ENCODE measurements at places on chromosomes 4 and X. TPM values are rescaled to one million over a fixed set of nuclear protein-coding genes. Genes with fewer than 3 reads are reported as not detected.

Gene RENBP
- total RNA-seq = 6.5 TPM

Gene DMP1
- not detected for total RNA-seq

Gene ATP8A1
- 2.1 TPM for total RNA-seq

Gene CENPI
- total RNA-seq = 4.4 TPM

Gene FREM3
- not detected for total RNA-seq

Gene HPRT1
- 9.4 TPM for total RNA-seq

Gene CDKL2
- 0.88 TPM for total RNA-seq

Gene SYTL5
- under 0.01 TPM for total RNA-seq

Gene PHEX
- 0.88 TPM for total RNA-seq

Gene SYNPO2
- total RNA-seq = 20.9 TPM

Gene MAGEA11
- total RNA-seq = not detected

Gene CENPE
- total RNA-seq = 13.0 TPM
